CD4-positive, alpha-beta T cell treated with Interleukin-17A for 1 hour (primary cell): ENCODE measurements at places on chromosomes 5 and 9.
A peak's percentile ranks its signal among the peaks of the same experiment; 100 is the strongest.

DNA sequence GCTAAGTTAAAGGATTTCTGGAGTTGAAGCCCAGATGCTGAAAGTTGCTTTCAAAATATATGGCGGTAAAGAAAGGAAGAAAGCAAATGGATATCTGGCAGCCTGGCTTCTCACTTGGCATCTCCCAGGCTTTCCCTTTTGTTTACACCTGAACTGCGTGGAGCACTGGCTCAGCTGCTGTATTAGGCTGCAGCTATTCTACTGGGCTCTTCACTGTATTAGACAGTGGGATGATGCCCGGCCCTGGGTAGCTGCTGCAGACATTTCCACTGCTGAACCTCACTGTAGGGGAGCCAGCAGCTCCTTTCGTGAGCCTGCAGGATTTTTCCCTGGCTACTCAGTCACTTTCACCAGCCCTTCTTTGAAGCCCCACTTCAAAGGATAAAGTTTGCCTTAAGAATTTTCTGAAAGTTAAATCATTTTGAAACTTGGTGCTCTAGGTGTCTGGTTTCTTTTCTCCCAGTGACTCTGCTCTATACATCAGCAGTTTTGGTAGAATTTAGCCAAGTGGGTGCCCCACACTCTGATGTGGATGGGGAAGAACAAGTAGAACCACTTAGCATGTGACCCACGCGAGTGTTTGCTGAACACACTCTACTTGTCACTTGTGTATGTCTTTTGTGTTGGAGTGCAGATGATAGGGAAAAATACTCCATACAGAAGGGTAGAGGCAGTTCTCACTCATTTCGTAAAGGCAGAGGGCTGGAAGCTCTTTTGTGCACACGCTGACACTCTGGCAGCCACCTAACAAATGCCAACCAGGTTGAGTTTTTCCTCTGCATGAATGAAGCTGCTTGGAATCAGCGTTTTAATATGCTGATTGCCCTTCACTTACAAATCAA, 49.9 kb downstream of the C9orf152 start:
- DNase-seq = no peak

- DNase-seq = no peak
These were observed 184.7 kb upstream of the PPP1R26 start for GRCh38 chr9:135294836-135295235.

- no peak for DNase-seq
These were observed 115.1 kb upstream of the LPCAT1 start for GRCh38 chr5:1638658-1639400.

DNA sequence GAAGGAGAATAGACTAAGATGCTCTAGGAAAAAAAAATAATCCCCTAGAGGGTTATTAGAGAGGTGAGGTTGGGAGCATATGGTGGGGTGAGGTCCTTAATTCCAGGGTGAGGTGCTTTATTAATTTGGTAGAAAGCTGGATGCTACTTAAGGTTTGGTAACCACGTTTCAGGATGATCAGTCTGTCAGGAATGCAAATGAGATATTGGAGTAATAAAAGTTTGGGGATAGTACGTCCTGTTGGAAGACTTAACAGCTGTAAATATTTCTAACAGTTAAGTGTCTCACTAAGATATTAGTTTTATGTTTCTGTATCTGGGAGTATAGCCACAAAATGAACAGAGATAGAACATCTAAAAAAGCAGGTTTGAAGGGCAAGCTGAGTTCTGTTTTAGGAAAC, 578.9 kb downstream of the CETN3 start:
- DNase-seq = no peak

DNA sequence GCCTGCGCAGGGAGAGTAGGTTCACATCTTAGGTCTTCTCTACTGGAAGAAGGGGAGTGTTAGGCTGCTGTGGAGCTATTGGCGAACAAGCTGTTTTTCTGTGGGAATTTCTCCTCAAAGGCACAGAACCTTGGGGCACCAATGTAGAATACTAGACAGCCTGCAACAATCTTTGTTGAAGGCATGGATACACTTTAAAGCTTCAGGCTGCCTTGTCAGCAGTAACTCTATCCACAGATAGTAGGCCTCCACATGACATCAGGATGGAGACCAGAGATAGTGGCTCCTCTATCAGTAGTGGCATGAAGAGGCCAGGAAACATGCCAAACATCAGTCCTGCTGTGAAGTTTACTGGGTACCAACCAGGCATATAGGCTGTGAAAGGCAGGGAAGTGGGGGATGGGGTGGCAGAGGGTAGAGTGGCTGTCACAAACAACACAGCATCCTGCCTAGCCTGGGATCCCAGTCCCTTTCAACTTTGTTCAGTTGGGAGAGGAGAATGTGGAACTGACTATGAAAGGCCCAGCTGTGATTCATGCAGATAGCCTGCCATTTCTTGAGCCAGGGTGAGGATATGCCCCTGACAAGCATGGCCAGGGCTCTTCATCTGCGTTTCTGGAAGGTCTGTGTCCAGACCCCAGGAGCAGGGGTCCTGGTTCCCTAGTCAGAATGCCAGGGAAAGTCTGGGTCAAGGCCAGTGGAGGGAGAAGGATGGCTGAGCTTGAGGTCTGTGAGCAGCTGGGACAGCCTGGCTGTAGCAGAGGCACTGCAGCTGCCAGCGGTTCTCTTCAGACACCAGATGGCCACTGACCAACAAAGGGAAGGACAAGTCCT, 1.0 kb upstream of the HK3 start:
- no peak for DNase-seq

DNA sequence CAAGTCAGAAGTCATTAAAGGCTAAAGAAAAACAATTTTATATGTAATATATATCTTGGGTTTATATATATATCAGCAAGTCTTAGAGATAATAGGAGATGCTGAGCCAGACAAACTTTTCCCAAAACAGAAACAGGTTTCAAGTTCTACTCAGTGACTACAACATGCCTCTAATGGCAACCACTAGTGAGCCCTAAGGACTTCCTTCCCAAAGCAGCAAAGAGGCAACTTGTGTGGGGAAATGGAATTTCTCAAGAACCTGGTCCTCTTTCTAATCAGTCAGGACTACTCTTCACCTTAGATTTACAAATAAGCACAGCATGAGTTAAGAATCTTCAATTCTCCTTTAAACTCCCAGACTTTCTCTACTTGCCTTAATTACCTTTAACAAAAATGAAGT, 17.6 kb downstream of the RNF38 start:
- DNase-seq = no peak

DNA sequence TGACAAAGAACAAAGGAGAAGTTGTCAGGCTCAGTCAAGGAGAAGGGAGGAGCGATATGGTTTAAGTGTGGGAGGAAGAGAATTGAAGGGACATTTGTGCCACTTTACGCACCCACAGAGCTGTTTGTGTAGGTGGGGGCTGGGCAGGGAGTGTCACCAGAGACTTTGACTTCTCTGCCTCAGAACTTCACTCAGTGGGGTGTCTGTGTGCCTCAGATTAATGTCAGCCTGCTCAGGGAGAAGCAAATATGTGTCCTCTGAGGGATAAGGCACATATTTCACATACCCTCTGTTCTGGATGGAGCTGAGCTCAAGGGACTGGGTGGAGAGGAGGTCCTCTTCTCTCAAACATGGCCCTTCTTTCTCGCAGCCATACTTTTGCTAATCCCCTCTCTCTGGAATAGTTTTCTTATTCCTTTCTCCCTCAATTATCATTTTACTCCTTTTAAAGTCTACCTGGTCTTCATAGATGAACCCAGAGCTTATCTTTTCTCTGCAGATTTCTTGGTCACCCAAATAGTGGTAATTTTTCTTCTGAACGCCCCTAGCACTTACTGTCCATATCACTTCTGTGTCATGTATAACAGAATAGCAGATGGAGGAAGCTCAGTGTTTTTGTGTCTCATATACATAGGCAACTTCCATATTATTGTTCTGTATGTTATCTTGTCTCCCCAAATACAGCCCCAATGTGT, 77.0 kb downstream of the IQGAP2 start:
- DNase-seq = no peak

- no peak for DNase-seq
These were observed 326.3 kb downstream of the OSTF1 start for GRCh38 chr9:75414371-75415160.

GRCh38 chr5:178677429-178677828, 50.6 kb upstream of the CLK4 start:
- DNase-seq = no peak

- DNase-seq = no peak
These were observed 262.9 kb upstream of the DAP start for GRCh38 chr5:11023945-11024344.

GRCh38 chr9:82342046-82342445, 353.5 kb downstream of the SPATA31D1 start:
- DNase-seq = no peak

GRCh38 chr9:90965226-90966030, 163.8 kb downstream of the SYK start:
- no peak for DNase-seq

DNA sequence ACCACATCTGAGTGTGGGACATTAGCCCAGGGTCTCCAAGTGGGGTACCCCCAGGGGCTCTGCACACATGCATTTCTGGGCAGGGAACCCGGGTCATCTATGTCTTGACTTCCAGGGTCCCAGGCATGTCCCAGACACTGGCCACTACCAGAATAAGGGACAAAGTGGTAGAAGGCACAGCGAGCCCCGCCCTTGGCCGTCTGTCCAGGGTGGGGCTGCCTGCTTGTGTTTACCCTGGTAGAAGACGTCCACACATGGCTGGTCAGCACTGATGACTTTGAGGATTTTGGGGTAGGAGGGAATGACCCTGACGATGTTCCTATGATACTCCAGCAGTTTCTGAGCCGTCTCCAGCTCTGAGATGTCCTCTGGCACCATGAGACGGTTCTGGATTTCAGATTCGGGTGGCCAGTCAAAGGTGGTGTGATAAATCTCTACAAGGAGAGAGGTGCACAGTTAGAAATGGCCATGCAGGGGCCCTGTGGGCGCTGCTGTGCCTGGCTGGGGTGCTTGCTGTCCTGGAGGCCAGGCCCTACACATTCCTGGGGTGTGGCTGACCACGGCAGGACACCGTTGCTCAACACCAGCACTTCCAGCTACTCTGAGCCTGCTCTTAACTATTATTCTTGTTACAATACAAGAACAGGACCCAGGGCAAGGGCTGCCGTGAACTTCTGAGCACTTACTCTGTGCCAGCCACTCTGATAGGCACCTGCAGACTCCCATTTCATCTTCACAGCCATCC, 51.3 kb downstream of the AK8 start:
- no peak for DNase-seq

- DNase-seq = no peak
These were observed 53.9 kb upstream of the TMEM171 start for GRCh38 chr5:73066466-73066865.

DNA sequence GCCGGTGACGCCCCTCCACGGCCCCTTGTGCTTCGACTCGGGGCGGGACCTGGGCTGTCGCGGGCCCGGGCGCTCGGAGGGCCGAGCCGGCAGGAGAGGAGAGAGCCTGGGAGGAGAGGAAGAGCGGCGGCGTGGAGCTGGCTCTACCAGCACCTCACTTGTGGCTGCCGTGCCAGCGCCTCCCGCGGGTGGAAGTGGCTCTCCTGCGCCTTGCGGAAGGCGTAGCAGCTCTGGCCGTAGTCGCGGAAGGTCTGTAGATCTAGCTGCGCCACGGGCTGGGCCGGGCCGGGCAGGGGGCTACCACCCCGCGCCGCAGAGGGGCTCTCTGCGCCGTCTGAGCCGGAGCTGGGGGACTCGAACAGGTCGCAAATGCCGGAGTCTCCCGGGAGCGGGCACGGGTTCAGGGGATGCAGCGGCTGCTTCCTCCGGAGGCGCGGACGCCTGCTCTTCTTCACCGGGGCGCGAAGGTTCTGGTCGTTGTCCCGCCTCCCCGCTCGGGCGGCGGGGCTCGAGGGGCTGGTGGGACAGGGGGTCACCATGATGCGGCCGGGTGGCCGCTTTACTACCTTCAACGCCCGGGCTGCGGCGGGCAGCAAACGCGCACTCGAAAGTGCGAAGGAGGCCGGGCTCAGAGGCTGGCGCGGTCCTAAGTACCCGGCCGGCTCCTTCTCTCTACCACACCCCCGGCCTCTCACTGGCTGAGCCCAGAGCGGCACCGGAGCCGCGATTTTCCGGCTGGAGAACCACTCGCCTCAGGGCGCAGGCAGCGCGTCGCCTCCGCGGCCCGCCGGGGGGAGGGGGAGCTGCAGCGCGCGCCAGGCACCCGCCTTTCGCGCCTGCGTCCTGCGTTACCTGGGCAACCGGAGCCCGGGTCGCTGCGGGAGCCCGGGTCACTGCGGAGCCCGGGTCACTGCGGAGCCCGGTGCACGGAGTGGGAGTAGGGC, at the start of gene CCNO:
Gene CCNO, minus strand, starts transcription at position 624 of the 944 bp plus-strand sequence. Its CDS starts 85 bp downstream, at position 539.
- peak; percentile 66 for DNase-seq

DNA sequence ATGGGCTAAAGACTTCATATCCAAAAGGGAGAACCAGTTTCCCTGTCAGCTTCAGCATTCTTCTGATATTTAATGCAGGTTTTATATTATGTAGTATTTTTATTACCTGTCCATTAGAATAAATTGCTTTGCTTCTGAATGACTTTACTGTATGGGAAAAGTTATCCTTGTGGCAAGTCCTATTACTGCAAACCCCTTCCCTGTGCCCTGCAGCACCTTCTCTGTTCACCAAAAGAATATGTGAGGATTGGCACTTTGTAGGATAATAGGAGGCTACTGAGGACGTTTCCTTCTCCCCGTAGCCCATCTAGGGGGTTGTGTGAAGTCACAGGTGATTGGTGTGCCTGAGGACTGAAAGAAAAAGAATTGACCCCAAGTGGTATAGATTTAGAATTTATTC, 296.1 kb downstream of the KDM4C start:
- no peak for DNase-seq
